NCI-H774 (cell line): ENCODE measurements at places on chromosomes 7 and 10.

GRCh38 chr7:22733761-22734160 is 6.8 kb downstream of the IL6 start:
- no peak for DNase-seq

DNA sequence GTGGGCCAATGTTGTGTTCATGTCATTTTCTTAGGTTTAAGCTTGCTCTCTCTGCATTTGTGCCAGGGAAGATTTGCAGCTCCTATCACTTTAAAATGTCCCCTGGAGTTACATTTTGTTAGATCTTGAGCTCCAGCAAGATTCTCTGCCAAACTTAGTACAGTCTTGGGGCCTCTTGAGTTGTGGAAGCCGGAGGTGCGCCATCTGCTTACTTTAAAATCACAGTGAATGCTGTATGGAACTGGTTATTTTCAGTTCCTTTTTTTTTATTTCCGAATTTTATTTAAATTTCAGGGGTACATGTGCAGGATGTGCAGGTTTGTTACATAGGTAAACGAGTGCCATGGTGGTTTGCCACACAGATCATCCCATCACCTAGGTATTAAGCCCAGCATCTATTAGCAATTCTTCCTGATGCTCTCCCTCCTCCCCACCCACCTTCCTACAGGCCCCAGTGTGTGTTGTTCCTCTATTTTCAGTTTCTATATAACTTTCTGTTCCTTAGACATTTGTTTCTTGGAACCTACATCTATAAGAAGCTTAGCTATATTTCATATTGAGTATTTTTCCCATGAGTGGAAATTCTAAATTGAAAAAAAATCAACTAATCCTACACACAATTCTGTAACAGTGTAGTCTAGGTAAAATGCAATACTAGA is 114.4 kb upstream of the CREB5 start:
- no peak for DNase-seq

GRCh38 chr10:110827410-110827809 is 44.3 kb upstream of the PDCD4 start:
- no peak for DNase-seq

- DNase-seq, result no peak
These were observed 1.3 kb upstream of the LRRC18 start for GRCh38 chr10:48940958-48941357.

- DNase-seq, result no peak
These were observed 562.9 kb upstream of the TPK1 start for GRCh38 chr7:145398758-145399157.
